ENCODE measurements at places on chromosomes 5 and 9.

GRCh38 chr5:6545770-6546690, 86.8 kb downstream of the NSUN2 start:
- H3K4me3 ChIP-seq = no peak overlapping the region
- no peak for DNase-seq
- no peak overlapping the region for H3K27ac ChIP-seq
- H3K36me3 ChIP-seq = no peaks in the 10 kb centered on the region
- no peaks in the 10 kb centered on the region for H3K4me1 ChIP-seq
- peaks cover 16% of the 10 kb centered on the region for H3K27me3 ChIP-seq

DNA sequence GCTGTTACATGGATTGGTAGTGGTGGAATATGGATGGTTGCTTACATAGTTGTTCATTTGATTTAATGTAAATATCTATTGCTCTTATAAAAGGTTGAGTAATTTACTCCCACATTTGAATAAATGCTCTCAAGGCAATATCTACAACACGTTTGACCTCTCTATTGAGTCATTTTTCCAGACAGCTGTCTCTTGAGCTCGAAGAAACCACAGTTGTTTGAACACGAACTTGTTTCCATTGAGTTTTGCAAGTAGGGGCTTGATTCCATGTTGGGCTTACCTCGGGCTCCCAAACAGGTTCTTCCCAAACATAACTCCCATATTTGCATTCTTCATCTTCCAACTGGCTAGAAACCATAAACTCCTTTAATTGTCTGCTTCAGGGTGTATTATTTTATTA, 115.0 kb upstream of the HMHB1 start:
- no peak overlapping the region for H3K27ac ChIP-seq
- no peak overlapping the region for H3K4me3 ChIP-seq
- H3K27me3 ChIP-seq = no peaks in the 10 kb centered on the region

DNA sequence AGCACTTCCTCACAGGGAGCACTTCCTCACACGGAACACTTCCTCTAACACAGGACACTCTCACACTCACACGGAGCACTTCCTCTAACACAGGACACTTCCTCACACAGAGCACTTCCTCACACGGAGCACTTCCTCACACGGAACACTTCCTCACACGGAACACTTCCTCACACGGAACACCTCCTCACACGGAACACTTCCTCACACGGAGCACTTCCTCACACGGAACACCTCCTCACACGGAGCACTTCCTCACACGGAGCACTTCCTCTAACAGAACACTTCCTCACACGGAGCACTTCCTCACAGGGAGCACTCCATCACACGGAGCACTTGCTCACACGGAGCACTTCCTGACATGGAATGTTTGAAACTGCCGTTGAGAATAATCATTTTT, 13.4 kb downstream of the POMT1 start:
- H3K4me1 ChIP-seq = no peaks in the 10 kb centered on the region
- no peak overlapping the region for H3K4me3 ChIP-seq

DNA sequence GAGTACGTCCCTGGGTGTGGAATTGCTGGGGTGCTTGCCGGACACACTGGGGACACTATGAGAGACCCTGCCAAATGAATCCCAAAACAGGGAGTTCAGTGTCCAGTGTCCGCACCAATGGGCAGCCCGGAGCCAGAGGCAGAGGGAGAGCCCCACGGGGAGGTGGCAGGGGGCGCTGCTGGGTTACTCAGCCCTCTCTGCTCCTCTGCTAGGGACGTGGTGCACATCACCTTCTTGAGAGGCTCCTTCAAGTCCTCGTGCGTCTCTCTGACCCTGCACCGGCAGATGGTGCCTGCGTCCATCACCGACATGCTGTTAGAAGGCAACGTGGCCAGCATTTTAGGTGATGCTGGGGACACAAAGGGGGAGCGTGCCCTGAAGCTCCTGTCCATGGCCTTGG, 20.8 kb downstream of the STKLD1 start:
- peaks cover 35% of the 10 kb centered on the region for H3K27me3 ChIP-seq
- no peak for DNase-seq
- H3K27ac ChIP-seq = no peak overlapping the region
- H3K4me3 ChIP-seq = no peak overlapping the region
- no peaks in the 10 kb centered on the region for H3K4me1 ChIP-seq
- no peaks in the 10 kb centered on the region for H3K36me3 ChIP-seq

- H3K4me3 ChIP-seq = no peak overlapping the region
- peaks cover 3% of the 10 kb centered on the region for H3K27me3 ChIP-seq
- no peak overlapping the region for H3K27ac ChIP-seq
- peaks cover 53% of the 10 kb centered on the region for H3K4me1 ChIP-seq
- H3K36me3 ChIP-seq = peaks cover 8% of the 10 kb centered on the region
These were observed 17.5 kb upstream of the SEMA4D start for GRCh38 chr9:89515416-89515815.

DNA sequence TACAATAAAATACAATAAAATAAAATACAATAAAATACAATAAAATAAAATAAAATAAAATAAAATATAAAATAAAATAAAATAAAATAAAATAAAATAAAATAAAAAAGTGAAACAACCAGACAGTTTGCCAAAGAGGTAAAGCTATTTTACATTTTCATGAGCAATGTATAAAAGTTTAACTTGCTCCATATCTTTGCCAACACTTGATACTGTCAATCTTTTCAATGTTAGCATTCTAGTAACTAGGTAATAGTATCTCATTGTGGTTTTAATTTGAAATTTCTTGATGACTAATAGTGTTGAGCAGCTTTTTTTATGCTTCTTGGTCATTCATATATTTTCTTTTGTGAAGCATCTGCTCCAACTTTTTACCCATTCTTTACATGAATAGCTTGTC, 17.3 kb downstream of the TTC33 start:
- no peak for DNase-seq
- H3K27ac ChIP-seq = no peak overlapping the region
- peaks cover 15% of the 10 kb centered on the region for H3K4me1 ChIP-seq
- H3K36me3 ChIP-seq = peaks cover 29% of the 10 kb centered on the region

GRCh38 chr5:177175336-177175735, 41.8 kb downstream of the NSD1 start:
- no peak overlapping the region for H3K4me3 ChIP-seq
- H3K27me3 ChIP-seq = no peaks in the 10 kb centered on the region
- H3K27ac ChIP-seq = no peak overlapping the region
- DNase-seq = no peak

DNA sequence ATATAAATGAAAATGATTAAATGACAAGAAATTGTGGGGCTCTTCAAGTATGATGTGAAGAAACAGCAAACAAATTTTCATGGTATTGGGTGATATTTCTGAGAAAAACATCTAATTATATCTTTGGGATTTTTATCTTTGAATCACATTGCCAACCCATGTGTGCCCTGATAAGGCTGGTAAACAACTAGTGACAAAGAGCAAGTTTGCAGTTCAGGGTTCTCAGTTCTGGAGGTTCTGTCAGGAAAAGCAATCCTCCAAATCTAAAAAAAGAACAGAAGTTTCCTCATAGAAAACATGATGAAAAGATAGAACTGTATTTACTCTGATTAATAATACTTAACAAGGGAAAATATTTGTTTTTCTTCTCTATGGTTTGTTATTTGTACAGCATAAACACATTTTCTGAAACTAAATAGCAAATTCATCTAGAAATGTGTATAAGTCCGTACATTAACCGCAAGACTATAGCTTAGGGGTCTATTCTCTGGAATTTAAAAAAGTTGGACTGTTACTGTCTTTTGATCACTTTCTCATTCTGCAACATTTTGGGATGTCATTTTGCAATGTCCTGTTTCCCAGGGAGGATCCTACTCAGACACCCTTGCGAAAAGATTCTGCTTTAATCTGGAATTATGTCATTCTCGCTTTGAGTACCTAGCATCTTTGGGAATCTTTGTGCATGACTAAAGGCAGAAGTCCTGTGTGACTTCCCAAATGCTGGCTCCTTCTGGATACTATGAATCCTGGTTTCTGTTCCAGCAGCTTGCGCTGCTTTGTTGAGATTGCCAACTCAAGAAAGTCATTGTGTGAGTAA, 308.5 kb downstream of the ADGRV1 start:
- peaks cover 4% of the 10 kb centered on the region for H3K27me3 ChIP-seq
- DNase-seq = no peak
- H3K27ac ChIP-seq = no peak overlapping the region
- H3K4me3 ChIP-seq = no peak overlapping the region

GRCh38 chr5:35804201-35804653, 52.5 kb upstream of the IL7R start:
- H3K36me3 ChIP-seq = peaks cover 5% of the 10 kb centered on the region
- H3K4me1 ChIP-seq = peaks cover 68% of the 10 kb centered on the region
- no peak for DNase-seq
- H3K27ac ChIP-seq = no peak overlapping the region
- H3K27me3 ChIP-seq = no peaks in the 10 kb centered on the region
- no peak overlapping the region for H3K4me3 ChIP-seq

DNA sequence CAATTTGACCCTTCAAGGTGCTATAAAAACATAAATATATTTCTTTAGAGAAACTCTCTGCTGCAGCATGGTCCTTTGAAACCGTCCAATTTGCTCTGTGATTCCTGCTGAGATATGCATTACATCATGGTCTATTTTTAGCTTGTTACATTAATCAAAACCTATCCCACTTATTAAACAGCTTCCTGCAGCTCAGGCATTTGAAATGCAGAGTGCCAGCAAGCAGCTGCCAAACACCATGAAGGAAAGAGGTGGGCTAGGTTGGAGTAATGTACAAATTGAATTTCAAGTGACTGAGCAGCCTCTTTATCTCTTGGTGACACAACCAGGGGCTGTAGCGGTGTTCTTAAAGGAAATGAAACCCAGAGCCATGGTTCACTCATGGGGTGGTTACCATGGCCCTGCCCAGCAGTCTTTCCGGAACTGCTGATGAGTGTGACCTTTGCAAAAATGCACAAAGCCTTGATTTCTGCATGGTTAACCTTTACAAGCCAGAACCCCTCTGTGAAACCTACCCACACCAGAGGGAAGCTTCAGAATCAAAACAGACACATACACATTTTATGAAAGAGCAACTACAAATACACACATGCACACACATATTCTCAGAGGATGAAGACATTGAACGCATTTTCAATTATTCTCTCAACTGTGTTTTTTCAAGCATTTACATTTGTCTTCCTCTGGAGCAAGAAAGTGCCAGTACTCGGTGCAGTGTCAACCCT, 155.8 kb upstream of the ZNF608 start:
- no peaks in the 10 kb centered on the region for H3K4me1 ChIP-seq
- no peaks in the 10 kb centered on the region for H3K27me3 ChIP-seq
- H3K36me3 ChIP-seq = no peaks in the 10 kb centered on the region
- no peak for DNase-seq
- no peak overlapping the region for H3K27ac ChIP-seq
- no peak overlapping the region for H3K4me3 ChIP-seq

DNA sequence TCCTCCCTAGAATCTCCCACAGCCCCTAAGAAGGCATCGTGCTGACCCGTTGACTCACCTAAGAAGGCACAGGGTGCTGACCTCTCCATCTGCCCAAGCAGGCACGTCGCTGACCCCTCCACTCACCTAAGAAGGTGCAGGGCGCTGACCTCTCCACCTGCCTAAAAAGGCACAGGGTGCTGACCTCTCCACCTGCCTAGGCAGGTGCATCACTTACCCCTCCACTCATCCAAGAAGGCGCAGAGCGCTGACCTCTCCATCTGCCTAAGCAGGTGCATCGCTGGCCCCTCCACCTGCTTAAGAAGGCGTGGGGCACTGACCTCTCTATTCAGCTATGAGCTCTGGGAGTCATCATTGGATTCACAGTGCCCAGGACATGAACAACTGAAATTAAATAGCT, 54.4 kb upstream of the FCN1 start:
- H3K27ac ChIP-seq = no peak overlapping the region
- H3K4me3 ChIP-seq = no peak overlapping the region
- DNase-seq = no peak
- H3K36me3 ChIP-seq = no peaks in the 10 kb centered on the region

DNA sequence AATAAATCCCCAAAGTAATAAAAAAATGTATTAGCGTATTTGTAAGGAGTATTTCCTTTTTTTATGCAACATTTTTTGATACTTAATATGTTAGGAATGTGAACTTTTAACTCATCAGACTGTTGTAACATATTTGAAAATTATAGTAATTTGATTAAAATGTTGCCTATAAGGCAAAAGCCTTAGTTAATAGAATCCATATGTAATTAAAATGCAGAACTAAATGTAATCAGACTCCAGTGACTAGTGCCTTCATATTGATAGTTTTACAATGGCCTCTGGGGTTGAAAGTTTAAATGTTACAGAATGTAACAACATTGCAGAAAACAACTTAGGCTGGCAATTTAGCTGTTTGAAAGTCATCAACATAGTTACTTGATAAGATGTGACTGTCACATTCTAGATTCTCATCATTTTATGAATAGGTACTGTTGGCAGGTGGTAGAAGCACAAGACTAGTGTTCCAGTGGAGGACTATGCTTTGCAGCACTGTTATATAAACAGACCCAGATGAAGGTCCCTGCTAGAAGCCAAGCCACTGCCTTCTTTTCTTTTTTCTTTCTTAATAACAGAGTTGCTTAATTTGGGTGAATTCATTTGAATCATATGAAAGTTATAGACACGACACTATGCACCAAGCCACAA, 382.9 kb downstream of the CCDC171 start:
- H3K36me3 ChIP-seq = no peaks in the 10 kb centered on the region
- no peaks in the 10 kb centered on the region for H3K27me3 ChIP-seq
- no peak for DNase-seq
- no peak overlapping the region for H3K4me3 ChIP-seq
- H3K27ac ChIP-seq = no peak overlapping the region

DNA sequence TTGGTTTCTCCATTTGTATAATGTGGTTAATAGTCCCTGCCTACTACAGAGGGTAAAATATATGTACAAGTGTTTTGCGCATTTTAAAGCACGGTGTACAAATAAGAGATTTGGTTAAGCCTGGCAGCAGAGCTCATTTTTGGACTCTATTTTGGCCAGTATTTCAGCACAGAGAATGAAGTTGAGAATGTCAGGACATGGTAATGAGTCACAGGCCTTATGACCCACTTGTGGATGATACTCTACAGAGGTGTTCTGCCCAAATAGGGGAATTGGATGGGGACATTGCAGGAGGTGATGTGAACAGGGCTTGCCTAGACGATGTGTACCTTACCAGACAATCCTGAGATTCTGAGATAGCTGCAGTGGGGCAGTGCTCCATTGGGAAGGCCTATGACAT, 50.6 kb downstream of the MELK start:
- DNase-seq = no peak
- no peaks in the 10 kb centered on the region for H3K4me1 ChIP-seq
- no peaks in the 10 kb centered on the region for H3K27me3 ChIP-seq

DNA sequence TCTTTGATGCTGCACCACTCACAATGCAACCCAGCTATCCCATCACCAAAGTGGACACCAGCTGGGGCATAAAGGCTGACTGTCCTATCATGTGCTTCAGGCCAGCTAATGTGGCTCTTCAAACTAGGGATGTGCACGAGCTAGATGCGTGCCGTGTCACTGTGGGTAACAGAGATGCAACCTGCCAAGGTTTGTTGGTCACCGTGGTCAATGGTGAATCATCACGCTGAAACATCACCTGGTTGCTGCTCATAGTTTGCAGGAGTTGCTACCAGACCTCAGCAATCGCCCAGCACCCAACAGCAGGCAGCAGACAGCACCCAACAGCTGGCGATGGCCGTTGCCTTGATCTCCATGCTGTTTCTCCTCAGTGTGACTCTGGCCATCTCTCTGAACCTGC, 2.1 kb upstream of the PCDHGA1 start:
- H3K36me3 ChIP-seq = peaks cover 6% of the 10 kb centered on the region
- no peak overlapping the region for H3K4me3 ChIP-seq
- no peak overlapping the region for H3K27ac ChIP-seq

GRCh38 chr9:126690431-126691051, 76.8 kb downstream of the LMX1B start:
- H3K4me3 ChIP-seq = no peak overlapping the region
- no peak overlapping the region for H3K27ac ChIP-seq
- DNase-seq = peak; percentile 71
- H3K36me3 ChIP-seq = no peaks in the 10 kb centered on the region
- H3K4me1 ChIP-seq = no peaks in the 10 kb centered on the region
- peaks cover 55% of the 10 kb centered on the region for H3K27me3 ChIP-seq

- DNase-seq = no peak
- H3K36me3 ChIP-seq = no peaks in the 10 kb centered on the region
- H3K27me3 ChIP-seq = peaks cover 71% of the 10 kb centered on the region
These were observed 41.0 kb upstream of the SLC12A7 start for GRCh38 chr5:1152771-1153282.
